DMS79 (cell line): ENCODE measurements at places on chromosomes 13 and 19.
A peak's percentile ranks its signal among the peaks of the same experiment; 100 is the strongest.

DNA sequence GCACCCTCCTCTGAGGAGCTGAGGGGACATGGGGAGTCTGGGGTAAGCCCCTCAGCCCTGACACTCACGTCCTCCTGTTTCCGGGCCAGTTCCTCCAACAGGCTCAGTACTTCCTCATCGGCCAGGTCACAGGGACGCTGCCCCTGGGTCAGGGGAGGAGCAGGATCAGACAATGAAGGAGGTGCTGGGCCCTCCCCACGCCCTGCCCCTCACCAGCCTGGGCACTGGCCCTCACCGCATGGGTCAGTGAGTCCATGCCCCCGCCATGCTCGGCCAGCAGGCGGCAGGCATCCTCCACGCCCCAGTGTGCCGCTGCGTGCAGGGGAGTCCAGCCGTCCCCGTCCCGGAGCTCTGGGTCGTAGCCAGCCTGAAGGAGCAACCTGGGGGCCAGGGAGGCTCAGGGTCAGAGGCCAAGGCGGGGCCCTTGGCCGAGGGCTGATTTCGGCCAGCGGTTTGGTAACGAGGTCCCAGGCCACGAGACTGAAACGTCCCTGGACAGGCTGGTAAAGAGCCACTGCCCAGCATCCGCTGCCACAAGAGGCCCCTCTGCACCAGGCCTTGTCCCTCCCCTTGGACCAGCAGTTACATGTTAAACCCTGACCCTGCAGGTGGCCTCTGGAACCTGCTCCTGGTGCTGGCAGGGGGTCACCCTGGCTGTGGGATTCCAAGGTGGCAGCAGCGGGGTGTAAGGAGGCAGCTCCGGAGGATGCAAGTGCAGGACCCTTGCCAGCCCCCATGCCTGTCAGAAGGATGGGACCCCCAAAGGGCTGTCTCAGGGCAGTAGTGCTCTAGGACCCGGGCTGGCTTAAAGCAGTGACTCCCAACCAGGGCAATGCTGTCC, 18.5 kb downstream of the PPP1R12C start:
- no peak for DNase-seq

DNA sequence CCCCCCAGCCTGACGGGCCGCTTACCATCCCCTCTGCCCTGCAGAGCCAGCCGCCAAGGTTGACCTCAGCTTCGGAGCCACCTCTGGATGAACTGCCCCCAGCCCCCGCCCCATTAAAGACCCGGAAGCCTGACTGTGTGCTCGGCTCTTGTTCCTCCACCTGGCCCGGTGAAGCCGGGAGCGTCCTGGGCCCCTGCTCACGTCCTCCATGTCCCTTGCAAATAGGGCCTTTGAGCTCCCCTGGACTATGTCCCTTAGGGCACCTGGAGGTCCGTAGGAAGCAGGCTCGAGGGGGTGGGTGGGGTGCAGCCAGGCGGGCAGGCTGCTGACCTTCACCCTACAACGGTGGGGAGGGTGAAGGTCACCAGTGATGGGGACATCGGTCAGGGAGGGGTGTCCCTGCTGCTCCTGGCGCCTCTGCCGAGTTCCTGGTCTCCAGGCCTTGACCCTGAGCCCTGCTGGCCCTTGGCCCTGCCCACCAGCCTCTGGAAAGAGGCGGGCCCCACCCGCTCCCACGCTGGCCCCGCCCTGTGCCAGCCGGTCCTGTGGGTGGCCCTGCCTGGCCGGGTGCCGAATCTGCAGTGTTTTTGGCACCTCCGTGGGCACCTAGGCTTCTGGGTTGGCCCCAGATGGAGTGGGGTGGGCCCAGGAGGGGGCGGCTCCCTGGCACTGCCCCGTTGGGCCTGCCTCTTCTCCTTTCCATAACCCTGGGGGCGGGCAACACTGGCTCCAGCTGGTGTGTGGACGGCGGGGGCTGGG, 3.3 kb downstream of the ATP5F1D start:
- no peak for DNase-seq

DNA sequence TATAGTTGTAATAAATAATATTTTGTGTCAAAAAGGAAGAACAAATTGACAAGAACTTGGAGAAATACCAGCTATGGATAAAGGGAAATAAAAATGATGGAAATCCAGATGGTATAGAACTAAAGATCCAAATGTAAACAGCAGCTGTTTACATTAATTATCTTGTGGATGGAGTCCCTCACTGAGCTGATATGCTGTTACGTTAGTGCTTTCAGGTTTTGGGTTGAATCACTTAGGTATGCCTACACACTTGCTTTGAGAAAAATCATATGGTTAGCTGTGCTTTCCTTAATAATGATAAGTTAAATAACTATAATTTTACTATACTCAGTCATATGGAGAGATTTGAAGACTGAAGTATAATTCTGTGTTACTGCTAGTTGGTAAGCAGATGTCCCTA, 27.7 kb downstream of the WASF3 start:
- no peak for DNase-seq

GRCh38 chr19:4768934-4769777, 22.4 kb upstream of the FEM1A start:
- peak; percentile 93 for DNase-seq

DNA sequence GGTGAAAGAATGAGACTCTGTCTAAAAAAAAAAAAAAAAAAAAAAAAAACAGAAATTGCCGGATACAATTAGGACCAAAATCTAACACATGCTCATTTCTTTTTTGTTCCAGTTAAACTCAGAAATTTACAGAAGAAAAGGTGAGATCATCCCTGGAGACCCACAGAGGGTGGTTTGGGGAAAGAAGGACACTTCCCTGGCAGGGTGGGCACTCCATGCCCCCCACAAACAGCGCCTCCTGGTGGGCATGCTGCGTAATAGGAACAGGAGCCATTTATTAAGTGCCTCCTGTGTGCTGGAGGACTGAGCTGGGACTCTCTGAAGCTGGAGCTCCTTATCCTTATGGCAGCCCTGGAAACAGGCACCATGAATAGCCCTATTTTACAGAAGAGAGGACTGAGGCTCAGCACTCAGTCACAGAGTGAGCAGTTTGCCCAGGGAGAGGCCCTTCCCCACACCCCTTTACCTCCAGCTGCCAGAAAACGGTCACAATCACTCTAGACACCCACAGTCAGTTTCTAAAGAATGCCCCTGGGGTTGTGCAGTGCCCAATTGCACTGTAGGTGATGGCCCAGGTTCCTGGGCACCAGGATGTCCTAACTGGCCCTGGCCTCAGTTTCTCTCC, 10.1 kb downstream of the C19orf38 start:
- DNase-seq = no peak

- no peak for DNase-seq
Observed at GRCh38 chr19:2811221-2811722, 8.4 kb upstream of the ZNF554 start.

GRCh38 chr19:36417752-36418286, 625 bp downstream of the ZFP82 start:
- DNase-seq = no peak

DNA sequence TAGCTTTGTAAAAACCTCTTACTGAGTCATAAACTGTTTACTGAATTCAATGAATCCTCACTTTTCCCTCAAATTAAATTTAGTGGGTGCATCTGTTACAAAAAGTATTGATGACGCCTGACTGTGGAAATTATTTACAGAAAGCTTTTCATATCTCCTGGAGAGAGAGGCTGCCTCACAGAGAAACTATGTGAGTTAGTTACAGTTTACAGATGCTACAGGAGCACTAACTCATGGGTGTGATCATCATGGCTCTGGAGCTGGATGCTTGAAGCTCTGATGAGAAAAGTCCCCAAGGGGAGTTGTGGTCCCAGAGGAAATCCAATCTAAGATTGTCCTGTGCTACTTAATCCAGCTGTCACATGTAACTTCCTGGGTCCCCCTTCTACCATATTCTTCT, 590.8 kb downstream of the LMO7 start:
- no peak for DNase-seq

DNA sequence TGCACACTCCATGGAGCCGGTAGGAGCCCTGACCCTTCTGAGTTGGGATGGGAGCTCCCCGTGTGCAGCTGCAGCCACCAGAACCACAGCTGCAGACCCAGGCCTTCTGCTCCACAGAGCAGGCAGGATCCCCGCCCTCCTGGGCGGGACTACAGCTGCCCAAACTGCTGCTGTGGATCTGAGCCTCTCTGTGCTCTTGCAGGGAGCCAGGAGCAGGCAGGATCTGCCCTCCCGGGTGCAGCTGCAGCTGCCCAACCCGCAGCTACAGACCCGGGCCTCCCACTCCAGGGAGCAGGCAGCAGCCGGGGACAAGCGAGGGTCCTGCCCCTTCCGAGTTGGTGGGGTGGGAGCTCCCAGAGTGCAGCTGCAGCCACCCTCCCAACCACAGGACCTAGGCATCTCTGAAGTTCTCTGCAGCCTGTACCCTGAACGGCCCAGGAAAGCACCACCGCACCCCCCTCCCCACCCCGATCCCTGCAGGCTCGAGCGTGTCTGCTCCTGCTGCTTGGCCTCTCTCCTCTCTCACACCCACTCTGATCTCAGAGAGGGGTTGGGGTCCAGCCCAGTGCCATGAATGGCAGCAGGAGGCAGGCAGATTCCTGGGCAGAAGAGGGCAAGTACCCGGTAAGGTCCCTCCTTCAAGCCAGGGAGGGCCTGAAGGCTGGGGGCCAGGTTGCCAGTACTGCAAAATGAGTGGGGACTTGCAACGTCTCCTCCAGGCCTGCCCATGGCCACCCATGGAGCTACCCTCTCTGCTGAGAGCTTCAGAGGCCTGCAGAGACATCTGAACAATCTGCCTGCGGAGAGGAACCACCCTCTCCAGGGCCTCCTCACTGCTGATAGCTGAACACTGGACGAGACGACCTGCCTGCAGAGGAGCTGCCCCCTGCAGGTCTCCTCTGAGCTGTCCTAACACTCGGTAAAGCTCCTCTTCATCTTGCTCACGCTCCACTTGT, 16.4 kb upstream of the EMP3 start:
- no peak for DNase-seq

GRCh38 chr13:88097541-88097940, 426.4 kb downstream of the SLITRK5 start:
- DNase-seq = no peak

DNA sequence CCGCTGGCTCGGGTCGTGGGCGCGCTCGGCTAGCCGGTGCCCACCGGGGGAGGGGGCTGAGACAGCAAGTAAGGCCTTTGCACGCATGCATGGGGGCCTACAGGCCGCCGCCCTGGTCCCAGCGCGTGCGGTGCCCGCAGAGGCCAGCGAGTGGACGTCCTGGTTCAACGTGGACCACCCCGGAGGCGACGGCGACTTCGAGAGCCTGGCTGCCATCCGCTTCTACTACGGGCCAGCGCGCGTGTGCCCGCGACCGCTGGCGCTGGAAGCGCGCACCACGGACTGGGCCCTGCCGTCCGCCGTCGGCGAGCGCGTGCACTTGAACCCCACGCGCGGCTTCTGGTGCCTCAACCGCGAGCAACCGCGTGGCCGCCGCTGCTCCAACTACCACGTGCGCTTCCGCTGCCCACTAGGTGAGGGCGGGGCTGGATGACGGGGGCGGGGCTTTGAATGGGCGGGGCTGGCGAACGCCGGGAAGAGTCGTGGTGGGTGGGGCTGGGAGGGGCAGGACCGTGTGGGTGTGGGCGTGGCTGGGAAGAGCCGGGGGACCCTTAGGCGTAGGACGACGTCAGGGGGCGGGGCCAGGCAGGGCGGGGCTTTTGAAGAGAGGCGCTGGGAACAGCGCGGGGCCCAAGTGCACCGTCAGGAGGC, 2.1 kb downstream of the CILP2 start:
- DNase-seq = no peak

GRCh38 chr13:110520431-110521295, 40.9 kb downstream of the RAB20 start:
- peak; percentile 93 for DNase-seq

DNA sequence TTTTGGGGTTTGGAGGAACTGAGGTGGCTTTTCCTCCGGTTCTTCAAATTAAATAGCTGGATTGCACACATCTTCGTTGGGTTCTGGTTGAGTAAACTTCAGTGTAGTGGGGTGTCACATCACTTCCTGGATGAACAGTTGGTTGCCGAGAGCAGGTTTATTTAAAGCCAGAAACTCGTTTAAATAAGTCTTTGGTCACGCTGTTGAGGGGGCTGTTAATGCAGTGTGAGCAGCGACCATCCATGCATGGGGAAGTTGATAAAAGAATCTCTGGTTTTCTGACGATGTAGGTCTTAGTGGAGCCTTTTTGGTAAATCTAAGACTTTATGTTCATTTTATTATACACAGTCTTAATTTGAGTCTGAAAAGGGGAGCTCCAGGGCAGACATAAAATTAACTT, 351.2 kb upstream of the ARGLU1 start:
- DNase-seq = no peak

GRCh38 chr19:17304386-17305215, 1.1 kb upstream of the MRPL34 start:
- peak; percentile 85 for DNase-seq

DNA sequence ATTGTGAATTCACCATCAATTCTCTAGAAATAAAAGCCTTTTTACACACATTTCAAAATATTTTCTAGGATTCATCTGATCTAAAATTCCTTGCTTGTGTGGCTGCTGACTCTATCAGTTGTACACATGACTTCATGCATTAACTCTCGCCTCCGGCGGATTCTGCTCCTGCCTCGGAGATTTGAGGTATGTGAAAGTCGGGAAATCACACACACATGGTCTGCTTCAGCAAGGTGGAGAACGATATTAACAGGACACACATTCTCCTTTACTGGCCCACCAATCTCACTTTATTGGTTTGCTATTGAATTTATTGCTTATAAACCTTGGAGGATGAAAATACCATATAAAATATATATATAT, 855.7 kb downstream of the SLITRK5 start:
- no peak for DNase-seq

GRCh38 chr19:6963937-6964336, 57.3 kb downstream of the MBD3L2B start:
- DNase-seq = no peak

DNA sequence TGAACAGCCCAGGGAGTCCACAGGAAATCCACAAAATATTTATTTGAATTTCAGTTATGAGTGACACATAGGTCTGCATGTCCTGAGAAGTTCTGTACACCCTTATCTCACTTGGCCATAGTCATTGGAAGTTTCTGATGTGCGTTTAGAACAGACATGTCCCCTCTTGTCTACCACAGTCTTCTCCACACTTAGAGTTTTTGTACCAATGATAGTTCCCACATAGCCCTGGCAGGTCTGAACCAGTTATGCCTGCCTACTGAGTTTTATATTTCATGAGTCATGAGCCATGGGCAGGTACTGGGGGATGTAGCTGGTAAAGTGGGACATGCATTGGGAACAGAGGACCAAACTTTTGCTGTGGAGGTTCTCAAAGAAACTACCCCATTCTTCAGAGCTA, 11.3 kb downstream of the ZNF132 start:
- no peak for DNase-seq

DNA sequence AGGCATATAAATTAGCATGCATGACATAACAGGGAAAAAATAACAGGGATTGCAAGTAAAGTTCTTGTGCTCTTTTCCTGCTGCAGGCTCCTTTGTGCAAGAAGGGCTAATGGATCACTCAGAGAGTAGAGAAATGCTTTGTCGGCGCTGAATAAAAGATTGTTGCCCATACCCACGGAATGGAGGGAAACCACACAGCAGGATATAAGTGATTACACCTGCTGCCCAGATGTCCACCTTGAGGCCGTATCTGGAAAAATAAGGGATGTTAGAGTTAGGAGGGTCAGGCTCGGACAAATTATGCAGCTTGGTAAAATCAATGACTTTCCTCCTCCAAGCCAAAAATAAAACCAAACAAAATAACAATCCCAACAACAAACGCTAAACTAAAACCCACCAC, 322.3 kb downstream of the DCLK1 start:
- DNase-seq = no peak

GRCh38 chr13:94246495-94246894, 233.0 kb downstream of the DCT start:
- DNase-seq = no peak
